ENCODE measurements at places on chromosomes 1 and 21. TPM values are rescaled to one million over a fixed set of nuclear protein-coding genes. Genes with fewer than 3 reads are reported as not detected.

The FASLG gene
- total RNA-seq = not detected

GRCh38 chr1:208243967-208244916 lies at the start of gene PLXNA2:
Gene PLXNA2, minus strand, starts transcription at chr1:208244384. Its CDS starts 26,462 bp downstream, at chr1:208217922.
- DNase-seq = peak; percentile 82

- DNase-seq = peak; percentile 33
Observed at GRCh38 chr1:6389971-6390370, 3.6 kb downstream of the ACOT7 start.

GRCh38 chr1:231814021-231814420 lies 187.4 kb downstream of the DISC1 start:
- DNase-seq = no peak

DNA sequence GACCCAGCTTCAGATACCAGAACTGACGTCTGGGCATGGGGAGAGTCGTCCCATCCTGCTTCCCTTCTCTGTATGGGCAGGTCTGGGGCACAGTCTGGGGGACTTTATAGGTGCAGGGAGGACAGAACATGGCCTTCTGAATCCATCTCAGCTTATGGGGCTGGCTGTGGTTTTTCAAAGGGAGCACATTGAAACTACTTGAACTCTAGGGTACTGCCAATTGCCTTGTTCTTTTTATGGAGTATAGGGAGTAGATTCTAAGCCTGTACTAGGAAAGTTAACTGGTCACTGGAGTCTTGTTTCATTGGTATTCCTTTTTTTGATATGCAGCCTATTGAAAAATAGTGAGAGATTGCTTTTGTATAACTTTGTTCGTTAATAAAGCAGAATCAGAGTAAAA lies 90.2 kb downstream of the ATP5PO start:
- DNase-seq = no peak

DNA sequence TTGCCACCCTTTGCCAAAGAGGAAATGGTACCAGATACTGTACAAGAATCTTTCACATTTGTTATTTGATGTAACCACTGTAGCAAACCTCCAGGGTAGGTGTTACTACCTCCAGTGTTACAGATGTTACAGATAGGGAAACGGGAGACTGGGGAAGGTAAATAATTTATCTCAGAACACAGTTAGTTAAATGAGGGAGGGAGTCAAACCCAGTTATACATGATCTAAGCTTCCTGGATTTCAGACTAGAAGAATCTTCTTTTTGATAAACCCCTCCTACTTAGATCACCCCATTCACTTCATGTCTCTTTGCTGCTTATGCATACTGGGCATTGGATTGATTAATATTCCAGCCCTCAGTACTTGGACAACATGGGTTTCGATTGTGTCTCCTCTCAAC lies 276.4 kb downstream of the HHAT start:
- no peak for DNase-seq

- DNase-seq = peak; percentile 33
Observed at GRCh38 chr1:156368889-156369684, at the start of gene RHBG. Gene RHBG, plus strand, starts transcription at chr1:156369211. Its CDS starts 39 bp downstream, at chr1:156369250.

The TAS1R1 gene
- total RNA-seq = not detected

GRCh38 chr1:84198832-84199231 lies 54.8 kb downstream of the PRKACB start:
- DNase-seq = no peak

DNA sequence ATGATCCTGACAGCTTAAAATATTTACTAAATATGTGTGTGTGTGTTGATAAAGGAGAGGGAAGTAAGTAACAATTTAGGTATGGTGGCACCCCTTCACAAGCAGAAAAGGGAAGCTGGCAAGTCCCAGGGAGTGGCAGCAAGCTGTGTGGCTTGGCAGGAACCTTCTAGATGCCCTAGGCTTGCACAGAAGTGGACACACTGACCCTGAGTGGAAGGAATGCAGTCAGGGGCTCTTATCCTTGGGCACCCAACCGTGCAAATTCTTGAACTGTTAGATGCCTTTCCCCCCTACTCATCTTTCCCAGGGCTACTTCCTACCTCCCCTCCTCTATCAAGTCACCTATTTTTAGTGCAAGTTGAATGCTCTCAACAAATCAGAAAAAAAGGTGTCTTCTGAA lies 18.9 kb downstream of the ACP6 start:
- DNase-seq = no peak

GRCh38 chr1:241531195-241532161 lies 700 bp upstream of the KMO start:
- DNase-seq = peak; percentile 43

The USH2A gene
- total RNA-seq = not detected

The CADM3 gene
- 0.57 TPM for total RNA-seq

The GSTM5 gene
- total RNA-seq = not detected

The OR14I1 gene
- total RNA-seq = not detected

- peak; percentile 30 for DNase-seq
Observed at GRCh38 chr1:169044296-169044695, 62.2 kb upstream of the ATP1B1 start.

The CD247 gene
- 0.63 TPM for total RNA-seq

The OR2T34 gene
- not detected for total RNA-seq

GRCh38 chr1:183812686-183813569 lies 8.0 kb downstream of the RGL1 start:
- peak; percentile 74 for DNase-seq

The HCN3 gene
- total RNA-seq = 0.11 TPM

GRCh38 chr1:246724731-246725095 lies 504 bp downstream of the SCCPDH start:
- DNase-seq = no peak

All from Daoy (cell line).